Transverse colon (tissue), 4 donors: ENCODE measurements at places on chromosomes 7 and 10. TPM values are rescaled to one million over a fixed set of nuclear protein-coding genes. Genes with fewer than 3 reads are reported as not detected.
A peak's percentile ranks its signal among the peaks of the same experiment; 100 is the strongest.

GRCh38 chr7:30436518-30436917 is 42.1 kb downstream of the NOD1 start:
- DNase-seq = no peak

DNA sequence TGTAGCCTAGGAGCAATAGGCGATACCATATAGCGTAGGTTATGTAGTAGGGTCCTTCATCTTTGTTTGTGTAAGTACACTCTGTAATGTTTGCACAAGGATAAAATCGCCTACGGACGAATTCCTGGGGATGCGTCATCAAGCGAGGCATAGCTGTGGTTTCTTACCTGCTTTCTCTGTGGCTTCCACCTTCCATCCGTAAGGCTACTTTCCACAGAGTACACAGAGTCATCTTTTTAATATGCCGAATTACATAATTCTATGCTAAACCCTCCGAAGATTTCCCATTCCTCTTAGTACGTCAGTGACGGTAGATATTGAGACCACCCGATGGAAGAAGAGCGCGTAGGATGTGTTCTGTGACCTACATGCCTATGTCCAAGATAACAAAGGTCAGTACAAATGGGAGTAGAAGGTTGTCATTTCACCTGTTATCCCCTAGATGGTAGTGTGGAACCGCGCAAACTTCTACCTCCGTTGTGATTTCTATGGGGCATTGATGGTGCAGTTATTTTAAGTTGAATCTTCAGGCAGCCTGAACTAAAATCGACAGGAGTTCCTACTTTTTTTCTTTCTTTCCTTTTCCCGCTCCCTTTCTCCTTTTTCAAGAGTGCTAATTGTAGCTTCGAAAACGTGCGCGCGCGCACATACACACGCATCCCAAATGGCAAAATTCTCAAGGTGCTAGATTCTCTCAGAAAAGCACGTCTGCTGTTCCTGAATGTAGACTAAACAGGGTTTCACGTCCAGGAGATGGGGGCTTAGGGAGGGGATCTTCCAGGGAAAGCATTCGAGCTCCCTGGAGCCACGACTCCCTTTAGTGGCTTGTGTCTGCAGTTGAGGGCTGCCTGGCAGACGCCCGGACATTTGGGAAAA is 111.7 kb upstream of the MBL2 start:
- DNase-seq = no peak

- no peak for DNase-seq
These were observed 31.3 kb upstream of the STOX1 start for GRCh38 chr10:68795886-68796532.

GRCh38 chr7:140213684-140214074 is 36.9 kb upstream of the KDM7A start:
- no peak for DNase-seq

DNA sequence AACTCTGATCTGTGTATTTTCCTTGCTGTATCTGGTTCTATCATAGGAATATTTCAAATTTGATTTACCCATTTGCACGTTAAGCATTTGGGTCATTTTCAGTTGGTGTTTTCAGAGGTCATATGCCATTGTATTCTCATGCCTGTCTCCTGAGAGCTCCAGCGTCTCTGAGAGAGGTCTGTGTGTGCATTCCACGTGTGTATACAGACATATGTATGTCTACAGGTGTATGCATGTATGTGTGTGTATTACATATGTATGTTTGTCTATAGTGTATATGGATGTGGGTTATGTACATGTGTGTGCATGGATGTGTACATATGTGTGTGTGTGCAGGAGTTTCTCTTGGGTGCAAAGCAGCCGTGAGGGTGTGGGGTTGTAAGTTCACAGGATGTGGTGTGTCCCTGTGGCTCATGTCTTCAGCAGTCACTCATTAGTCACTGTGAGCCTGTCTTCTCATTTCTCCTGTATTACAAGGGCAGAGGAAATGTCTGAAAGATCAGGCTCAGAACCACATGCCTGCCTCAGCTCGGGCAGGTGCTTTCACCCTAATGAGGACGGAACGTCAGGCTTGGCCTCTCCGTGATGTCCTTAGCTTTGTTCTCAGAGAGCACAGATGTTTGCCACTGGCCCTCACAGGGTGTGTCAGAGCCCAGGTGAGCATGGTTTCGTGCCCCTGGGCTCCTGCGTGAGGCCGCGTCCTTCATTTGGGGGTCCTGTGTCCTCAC is 101.6 kb downstream of the NKX6-2 start:
- DNase-seq = no peak

- DNase-seq = peak; percentile 74
These were observed 1.7 kb upstream of the LFNG start for GRCh38 chr7:2517678-2518507.

DNA sequence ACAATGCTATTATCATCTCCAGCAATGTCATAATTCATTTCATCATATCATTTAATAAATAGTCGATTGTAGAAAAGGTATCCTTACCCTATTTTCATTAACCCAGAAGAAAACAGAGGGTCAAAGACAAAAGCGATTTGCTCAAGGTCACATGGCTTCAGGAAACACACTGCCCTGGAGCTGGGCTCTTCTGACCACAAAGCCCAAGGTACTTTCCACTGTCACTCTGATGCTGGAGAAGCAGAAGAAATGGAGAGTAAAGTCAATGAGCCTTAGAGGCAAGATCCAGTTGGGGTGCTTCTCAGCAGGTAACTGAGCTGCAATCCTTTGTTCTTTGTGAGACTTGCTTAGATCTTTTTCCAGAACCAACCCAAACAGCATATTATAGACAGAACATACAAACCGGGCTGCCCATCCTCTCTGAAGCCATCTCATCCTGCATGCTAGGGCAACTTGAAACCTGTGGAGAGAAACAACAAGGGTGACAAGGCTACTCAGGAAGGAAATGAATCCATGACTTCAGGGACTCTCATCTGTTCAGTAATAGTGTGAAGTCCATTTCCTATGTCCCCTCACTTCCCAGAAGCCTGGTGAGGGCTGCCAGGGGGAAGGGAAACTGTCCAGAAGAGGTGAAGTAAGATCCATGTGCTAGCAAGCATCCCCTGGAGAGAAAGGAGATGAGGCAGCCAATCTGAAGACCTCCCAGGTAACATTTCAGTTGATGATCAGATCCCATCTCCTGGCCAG is 148.6 kb upstream of the SVIL start:
- DNase-seq = no peak

DNA sequence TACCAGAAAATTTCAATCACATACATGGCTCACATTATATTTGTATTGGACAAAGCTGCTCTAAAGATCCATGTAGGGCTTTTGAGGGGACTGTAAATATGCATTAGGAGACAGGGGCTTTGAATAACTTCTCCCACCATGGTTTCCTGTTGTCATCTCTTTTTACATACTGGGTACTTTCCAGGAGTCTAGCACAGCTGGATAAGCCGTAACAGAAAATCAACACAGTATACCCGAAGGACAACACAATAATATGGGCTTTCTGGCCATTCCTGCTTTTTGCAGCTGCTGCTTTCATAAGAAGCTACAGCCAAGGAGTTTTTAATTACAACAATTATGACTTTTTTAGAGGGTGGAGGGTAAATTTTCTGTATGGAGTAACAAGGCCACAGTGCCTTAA is 63.4 kb upstream of the SRPK2 start:
- DNase-seq = no peak

DNA sequence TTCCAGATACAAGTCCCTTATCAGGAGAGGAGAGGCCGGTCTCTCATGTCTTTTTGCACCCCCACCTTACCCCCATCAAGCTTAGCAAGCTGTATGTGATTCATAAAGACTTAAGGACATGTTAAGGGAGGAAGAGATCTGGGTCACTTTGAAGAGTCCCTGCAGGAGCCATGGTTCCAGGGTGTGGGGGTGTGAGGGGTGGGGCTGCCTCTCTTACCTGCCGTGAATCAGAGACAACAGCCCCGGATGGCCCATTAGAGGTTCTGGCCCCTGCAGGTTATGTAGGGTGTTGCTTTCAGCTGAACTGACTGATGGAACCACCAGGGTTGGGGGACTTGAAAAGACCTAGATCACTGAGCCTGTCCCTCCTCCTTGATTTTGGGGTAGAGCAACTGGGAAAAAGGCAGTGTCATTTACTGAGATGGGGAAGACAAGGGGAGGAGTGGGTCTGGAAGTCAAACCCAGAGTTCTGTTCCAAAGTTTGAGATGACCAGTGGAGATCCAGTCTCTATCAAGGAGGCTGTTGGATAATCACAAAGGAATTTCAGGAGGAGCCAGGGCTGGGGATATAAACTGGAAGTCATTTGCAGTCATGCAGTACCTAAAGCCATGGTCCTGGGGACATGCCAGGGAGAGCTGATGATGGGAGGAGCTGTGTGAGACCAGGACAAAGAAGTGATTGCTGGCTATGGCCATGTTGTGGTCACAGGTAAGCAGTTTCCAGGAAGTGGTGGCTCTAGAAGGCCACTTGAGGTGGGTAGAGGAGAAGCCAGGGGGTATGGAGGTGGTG is 23.1 kb downstream of the ADAMTS14 start:
- DNase-seq = no peak

DNA sequence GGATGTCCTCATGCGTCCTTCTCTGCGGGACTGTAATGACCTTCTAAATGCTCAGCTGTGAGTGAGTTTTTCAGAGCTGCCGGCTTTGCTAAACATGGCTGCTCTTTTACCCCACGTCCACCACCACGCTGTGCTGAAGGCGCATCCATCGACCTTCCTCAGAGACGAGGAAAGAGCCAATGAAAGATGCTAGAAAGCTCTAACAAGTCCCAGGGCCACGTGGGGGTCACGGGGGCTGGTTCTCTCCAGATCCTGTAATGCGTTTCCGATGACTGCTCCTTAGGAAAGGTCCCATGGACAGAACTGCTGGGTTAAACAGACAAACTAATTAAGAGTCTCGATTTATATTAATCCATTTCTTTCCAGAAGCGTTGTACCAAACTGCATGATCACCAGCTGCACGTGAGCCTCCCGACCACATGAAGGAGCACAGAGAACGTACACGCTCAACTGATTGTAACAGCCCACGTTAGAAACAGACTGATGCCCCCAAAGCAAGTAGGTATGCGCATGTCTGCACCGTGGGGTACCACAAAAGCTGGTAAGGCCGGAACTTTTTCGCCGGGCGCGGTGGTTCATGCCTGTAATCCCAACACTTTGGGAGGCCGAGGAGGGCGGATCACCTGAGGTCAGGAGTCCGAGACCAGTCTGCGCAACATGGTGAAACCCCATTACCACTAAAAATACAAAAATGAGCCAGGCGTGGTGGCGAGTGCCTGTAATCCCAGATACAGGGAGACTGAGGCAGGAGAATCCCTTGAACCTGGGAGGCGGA is 109.6 kb downstream of the TCERG1L start:
- DNase-seq = no peak

GRCh38 chr7:107879400-107880035 is 11.5 kb upstream of the DLD start:
- DNase-seq = peak; percentile 46

DNA sequence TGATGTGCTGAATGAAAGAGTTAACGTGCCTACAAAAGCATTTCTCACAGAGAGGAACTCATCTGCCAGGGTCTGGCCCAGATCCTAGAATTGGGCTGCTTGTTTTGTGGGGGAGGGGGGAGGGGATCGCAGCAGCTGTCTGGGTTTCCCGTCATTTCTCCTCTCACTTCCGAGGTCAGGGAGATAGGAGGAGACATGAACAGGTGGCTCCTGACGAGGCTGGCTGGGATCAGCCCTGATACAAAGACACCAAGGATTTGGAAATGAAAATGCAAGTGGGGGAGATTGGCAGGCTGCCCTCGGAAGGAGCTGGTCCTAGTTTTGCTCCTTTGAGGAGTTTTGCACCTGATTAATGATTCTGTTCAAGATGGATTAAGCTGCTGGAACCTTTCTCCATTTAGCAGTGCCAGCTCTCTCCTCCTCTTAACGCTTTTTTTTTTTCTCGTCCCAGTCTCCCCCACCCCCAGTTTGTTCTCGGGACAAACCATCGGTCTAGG is 86.8 kb upstream of the KMT2C start:
- DNase-seq = no peak

DNA sequence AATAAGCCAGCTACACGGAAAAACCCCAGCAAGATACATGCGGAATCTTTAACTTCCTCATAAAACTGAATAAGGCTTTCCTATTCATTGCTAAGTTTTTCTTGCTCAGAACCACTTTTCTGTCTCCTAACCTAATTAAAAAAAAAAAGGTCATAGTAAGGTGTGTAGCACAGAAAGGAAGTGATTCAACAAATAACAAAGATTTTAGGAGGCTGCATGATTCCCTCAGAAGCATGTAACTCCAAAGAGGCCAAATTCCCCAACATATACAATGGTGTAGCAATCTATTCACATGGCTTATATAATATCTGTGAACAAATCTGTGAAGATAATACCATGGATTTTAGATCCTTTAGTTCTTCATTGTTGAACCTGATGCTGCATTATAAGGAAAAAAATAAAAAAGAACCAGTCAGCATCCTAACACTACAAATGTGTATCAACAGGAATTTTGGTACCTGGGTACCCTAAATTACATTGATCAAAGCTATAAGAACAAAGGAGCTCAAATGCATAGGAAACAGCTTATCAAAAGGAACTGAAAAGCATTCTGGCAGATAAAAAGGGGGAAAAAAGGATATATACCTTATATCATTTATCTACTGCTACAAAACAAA is 63.8 kb downstream of the IMMP2L start:
- DNase-seq = no peak

- DNase-seq = no peak
These were observed 59.9 kb upstream of the DNAJB6 start for GRCh38 chr7:157276731-157277562.

- no peak for DNase-seq
These were observed 20.9 kb downstream of the MYOF start for GRCh38 chr10:93461109-93461806.

- no peak for DNase-seq
These were observed 23.9 kb upstream of the PPP1R17 start for GRCh38 chr7:31663072-31663471.

DNA sequence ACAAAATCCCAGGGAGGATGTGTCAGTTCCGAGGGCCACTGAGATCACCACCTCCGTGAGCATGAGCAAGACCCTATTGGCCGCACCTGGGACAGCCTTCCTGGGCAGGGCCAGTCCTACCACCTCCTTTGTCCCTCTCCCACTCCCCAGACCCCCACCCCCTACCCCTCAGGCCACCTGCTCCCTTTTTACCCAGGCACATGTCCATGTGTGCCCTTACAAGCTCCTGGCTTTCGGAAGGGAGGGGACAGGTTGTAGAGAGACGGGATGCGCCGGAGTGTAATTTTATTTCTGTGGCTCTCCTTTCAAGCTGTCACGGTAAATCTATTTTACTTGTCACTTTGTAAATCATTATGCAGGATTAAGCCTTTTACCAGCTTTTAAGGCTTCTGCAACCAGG is 20.9 kb downstream of the ZMIZ1 start:
- DNase-seq = no peak

- no peak for DNase-seq
These were observed 64.3 kb upstream of the TRIL start for GRCh38 chr7:29022291-29022988.

DNA sequence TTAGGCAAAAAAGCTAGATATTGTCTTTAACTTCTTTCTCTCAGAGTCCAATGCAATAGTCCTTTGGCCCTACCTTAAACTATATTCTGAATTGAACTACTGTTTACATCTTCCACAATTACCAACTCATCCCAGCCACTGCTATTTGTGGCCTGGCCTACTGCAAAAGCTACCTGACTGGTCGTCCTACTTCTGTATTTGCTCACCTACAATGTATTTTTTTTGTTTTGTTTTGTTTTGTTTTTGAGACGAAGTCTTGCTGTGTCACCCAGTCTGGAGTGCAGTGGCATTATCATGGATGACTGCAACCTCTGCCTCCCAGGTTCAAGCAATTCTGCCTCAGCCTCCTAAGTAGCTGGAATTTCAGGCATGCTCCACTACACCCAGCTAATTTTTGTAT is 51.2 kb downstream of the ARL4A start:
- no peak for DNase-seq

Gene ZNF365
- not detected for total RNA-seq

Gene CALML3
- total RNA-seq = not detected

Gene ANKRD26
- total RNA-seq = 46.0 TPM

Gene TM9SF3
- 133 TPM for total RNA-seq

Gene PON3
- 4.2 TPM for total RNA-seq

Gene EGFR
- total RNA-seq = 85.7 TPM

Gene CYP26C1
- not detected for total RNA-seq
